ENCODE measurements at places on chromosomes 2 and 18.

DNA sequence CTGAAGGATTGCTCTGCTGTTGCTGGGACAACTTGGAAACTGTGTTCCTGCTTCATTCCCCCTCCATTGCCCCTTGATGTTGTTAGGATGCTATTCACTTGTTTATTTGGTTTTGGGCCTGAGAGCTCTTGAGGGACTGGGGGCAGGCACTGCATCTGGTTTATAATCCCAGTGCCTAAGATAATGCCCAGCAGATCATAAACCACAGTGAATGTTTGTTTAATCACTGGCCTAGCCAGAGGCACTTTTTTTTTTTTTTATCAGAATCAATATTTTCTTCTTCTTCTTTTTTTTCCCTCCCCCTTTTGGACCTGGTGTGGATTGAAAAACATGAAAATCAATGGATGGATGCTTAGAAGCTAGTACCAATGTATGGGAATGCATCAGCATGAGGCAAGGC is 38.1 kb downstream of the KCNS3 start:
- no peak for DNase-seq

DNA sequence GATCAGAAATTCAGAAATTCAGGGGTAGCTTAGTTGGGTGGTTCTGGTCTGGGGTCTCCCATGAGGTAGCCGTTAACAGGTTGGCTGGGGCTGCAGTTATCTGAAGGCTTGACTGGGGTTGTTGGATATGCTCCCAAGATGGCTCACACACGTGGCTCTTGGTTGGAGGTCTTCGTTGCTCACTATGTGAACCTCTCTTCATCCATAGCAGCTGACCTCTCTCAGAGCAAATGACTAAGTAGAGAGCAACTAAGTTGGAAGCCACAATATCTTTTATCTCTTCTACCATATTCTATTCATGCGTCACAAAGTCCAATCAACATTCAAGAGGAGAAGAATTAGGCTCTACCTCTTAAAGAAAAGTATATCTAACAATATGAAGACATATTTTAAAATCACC is 38.7 kb upstream of the SERTAD2 start:
- peak; percentile 93 for DNase-seq

- no peak for DNase-seq
These were observed 71.2 kb downstream of the TGFA start for GRCh38 chr2:70482401-70482800.

GRCh38 chr2:37872192-37872750 is 52.8 kb upstream of the RMDN2 start:
- DNase-seq = no peak

GRCh38 chr2:47301277-47301618 is 101.7 kb upstream of the MSH2 start:
- no peak for DNase-seq

- peak; percentile 5 for DNase-seq
These were observed 649 bp downstream of the FECH start for GRCh38 chr18:57585855-57586250.

DNA sequence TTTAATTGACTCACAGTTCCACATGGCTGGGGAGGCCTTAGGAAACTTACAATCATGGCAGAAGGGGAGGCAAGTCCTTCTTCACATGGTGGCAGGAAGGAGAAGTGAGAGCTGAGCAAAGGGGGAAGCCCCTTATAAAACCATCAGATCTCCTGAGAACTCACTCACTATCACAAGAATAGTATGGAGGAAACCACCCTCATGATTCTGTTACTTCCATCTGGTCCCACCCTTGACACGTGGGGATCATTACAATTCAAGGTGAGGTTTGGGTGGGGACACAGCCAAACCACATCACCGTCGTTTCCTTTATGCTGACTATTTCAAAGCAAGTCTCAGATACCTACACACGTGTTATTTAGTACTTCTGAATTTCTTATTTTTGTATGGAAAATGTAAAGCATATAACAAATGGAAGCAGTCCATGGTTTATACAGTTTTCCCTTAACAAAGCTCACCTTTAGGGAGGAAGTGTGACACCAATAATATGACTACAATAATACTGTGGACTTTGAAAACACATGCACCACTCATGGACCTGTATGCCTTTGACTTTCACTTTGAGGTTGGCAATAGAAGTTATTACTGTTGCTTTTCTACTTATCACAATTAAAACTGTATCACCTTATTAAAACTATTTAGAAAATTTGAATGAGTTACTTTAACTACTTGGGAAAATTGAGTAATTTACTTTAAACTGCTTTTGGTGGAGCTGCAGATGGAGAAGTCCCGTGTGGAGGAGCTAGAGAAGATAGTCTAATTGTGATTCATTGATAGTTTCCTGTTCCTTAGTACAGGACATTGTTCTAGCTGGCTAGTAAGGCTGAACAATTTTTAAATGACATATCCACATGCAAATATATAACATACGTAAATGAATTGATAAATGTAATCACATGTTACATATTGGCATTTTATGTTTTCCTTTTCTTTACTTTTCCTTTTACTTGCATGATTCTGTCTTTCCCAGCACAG is 37.3 kb downstream of the MTCL1 start:
- DNase-seq = no peak

Data from iris pigment epithelial cell (primary cell).